ENCODE measurements at places on chromosomes 12 and 14.
A peak's percentile ranks its signal among the peaks of the same experiment; 100 is the strongest.

DNA sequence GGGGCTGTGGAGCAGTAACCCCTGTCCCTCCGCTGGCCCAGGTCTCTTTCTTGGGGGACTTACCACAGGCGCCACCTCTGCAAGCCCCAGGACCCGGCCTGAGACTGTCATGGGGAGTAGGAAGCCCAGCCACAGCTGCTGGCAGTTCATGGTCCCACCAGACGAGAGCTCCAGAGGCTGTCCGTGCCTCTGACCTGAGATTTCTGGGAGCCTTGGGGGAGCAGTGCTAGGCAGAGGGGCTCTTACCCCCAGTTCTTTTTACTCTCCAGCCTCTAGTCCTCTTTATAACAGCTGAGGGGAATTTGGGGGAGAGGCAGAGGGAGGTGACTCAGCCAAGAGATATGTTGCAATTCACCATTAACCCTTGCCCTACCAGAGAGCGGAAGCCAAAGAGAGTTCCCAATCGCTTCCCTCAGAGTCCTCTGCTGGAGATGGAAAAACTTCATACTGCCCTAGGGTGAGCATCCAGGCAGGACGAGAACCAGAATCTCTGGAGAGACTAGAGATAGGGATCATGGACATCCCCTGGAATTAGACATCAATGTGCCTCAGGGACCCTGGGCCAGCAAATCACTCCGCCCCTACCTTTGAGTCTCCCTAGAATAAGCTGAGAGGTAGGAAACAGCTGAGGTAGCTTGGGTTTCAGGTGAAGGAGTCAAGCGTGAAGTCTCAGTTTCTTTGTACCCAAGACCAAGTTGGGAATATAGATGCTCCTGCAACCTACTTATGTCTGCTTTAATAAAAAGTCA, at the start of gene MMP19:
MMP19 (minus strand) TSS at position 256 of the 749 bp plus-strand sequence; CDS start at position 150, 106 bp downstream.
- DNase-seq: peak; percentile 84

DNA sequence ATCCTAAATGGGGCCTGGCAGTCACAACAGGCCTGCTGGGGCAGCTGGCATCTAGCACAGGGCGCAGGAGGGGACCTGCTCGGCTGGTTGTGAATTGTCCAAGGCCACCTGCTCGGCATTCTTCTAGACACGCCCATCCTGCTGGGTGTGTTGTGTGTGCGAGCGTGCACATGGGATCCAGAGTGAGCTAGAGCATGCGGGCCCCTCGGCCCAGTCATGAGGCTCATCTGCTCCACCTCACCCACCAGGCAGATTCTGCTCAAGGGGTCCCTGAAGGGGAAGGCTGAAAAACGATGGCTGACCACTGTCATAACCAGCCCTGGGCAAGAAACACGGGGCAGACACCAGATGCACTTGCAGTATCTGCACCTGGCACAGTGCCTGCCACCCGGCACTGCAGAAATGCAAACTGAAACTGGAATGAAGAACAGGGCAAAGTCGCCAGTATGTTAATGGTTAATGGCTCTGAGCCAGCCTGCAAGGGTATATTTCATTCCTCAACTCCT, 31.8 kb downstream of the MAX start:
- no peak for DNase-seq

- DNase-seq: peak; percentile 42
Measured at GRCh38 chr12:42213954-42214426, 24.1 kb downstream of the YAF2 start.

DNA sequence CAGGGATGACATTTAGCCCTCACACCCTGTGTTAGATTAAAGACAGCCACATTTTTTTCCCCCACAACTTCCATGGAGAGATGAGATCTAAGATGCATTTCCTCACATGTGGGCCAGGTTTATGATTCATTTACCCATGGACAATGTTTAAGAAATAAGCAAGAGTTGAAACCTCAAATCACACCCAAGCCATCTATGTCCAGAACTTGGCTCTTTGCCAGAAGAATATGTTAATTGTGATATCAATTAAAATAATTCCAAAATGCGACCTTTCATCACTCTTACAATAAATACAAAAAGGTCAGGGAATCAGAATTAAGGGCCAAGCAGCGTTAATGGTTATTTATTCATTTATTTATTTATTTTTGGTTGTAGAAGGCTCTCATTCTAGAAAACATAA, 1376.9 kb upstream of the TMEM132C start:
- DNase-seq: no peak

DNA sequence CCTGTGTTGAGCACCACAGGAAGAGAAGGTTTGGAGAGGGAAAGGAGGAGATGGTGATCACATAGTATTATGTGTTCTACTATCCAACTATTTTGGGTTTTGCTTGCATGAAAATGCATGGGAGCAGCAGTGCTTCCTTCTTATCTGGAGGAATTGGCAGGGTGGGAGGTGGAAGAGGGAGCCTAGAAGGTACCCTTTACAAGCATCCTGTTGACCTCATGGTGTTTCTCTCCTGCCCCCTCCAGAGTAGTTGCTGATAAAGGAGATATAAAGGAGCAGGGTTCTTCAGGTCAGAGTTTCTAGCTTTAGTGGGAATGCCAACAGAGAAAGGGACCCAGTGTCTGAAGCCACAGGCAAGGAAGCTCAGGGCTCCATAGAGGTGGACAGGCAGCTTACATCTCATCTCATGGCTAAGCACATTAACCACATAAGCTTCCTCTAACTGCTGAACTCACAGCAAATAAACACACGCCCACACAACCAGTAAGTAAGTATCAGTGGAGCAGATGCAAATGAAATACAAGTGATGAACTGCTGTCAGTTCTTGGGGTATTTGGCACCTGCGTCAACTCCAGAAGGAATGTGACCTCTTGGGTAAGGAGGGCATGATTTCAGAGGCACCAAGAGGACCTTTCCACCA, 174.2 kb upstream of the SLC38A2 start:
- DNase-seq: no peak

GRCh38 chr12:101782273-101782731, 43.0 kb upstream of the SYCP3 start:
- DNase-seq: no peak

DNA sequence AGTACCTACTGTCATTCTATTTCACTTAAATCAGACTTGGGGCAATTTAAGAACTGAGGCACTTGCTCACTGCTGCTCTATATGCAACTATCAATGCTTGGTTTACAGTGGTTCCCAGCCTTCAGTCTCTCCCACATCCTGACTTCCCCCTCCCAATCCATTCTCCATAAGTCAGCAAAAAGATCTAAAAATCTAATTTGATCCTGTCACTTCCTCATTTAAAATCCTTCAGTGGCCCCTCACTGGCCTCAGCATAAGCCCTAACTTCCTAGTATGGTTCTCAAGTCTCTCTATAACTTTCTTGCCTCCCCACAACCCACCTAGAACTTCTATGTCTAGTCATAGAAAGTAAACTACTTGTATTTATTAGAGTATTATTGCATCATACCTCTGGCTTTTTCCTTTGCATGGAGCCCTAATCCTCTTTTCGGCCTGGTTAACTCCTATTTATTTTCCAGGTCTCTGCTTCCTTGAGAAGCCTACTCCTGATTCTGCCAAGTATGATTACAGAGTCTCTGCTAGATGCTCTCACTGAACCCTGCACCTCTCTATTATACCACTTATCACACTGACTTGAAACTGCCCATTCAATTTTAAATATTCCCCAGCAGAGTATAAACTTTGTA, 130.6 kb downstream of the RALGAPA1 start:
- no peak for DNase-seq

GRCh38 chr12:47808050-47808449, 11.7 kb downstream of the HDAC7 start:
- no peak for DNase-seq

GRCh38 chr14:104532191-104532555, 47.4 kb upstream of the C14orf180 start:
- DNase-seq: no peak

GRCh38 chr12:57554897-57555296, 5.1 kb downstream of the KIF5A start:
- no peak for DNase-seq

- DNase-seq: peak; percentile 71
Measured at GRCh38 chr12:104357421-104357952, 53.9 kb downstream of the EID3 start.

DNA sequence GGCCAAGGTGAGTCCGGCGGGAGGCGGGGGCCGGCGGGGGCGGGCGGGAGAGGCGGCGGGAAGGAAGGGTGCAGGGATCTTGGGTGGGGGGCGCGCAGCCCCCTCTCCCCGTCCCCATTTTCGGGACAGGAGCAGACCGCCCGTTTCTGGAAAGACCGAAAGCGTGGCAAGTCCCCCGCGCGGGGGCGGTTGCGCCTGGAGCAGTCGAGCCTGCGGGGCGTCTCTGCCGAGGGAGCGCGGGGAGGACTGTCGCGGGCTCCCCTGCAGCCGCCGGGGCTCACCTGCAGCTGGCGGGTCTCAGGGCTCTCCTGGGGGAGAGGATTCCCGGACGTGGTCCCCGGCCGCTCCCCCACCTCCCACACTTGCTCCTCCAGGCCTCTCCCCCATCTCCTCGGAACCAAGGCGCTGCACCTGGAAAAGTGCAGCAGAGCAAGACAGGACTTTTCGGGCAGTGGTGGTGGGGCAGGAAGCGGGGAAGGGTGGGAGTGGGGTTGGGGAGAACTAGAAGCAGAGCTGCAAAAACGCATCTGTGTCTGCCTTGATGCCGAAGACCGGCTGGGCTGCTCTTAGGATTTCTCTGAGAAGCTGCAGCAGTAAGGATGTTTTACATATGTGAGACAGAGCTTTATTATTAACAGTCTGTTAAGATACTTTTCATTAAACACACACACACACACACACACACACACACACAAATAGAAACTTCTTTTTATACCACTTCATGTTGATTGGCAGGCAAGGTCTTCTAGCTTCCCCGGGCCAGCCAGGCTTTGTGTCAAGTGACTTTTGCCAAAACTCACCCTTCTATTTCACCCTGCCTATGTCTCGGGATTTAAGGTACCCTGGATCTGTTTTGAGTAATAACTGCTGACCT, 677 bp downstream of the C12orf75 start:
- no peak for DNase-seq

- DNase-seq: no peak
Measured at GRCh38 chr14:96626916-96627315, 124.7 kb downstream of the PAPOLA start.

DNA sequence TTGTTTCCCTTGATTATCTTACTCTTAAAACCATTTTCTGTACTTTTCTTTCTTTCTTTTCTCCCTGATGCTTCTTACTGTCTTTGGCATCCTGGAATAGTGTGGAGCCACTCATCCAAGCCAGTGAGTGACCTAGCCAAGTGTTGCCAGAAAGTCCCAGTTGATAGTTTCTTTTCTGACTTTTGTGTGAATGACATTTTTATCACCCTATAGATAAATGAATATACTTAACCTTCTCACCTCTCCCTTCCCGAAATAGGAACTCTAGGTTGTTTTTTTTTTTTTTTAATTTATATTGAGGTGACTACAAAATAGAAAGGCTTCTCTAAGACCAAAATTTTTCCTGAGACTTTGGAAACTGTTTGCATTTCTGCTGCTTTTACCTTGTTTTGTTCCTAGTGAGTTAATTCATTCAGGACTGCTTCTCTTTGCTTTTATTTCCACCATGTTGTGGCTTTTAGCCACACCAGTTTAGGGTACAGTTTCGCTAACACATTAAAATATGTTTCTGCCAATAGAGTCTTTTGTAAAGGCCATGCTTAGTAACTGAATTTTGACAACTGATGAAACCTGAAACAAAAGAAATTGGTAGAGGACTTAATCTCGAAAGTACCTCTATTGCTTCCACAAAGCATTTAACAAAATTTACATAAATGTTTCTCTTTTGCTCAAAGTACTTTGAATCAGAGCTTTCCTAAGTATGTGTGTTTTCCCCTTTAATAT, 194.6 kb downstream of the ERC1 start:
- DNase-seq: no peak

- no peak for DNase-seq
Measured at GRCh38 chr12:65634061-65634460, 190.2 kb upstream of the HMGA2 start.

DNA sequence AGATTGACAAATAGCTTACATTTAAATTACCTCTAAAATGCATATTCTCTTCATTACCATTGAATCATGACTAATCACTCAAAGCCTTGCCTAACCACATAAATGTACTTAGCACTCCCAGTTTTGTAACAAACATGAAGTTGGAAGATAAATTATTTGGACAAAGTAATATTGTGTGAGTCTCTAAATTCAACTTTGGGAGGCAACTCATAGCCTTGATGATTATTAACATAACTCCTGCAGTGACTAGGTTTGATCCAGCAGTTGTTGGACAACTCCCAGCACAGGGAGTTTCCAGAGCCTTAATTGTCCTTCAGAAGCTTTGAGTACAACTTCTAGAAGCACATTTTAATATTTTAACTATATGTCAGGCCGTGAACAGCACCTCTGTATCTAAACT, 153.4 kb upstream of the PDZRN4 start:
- DNase-seq: no peak

- peak; percentile 22 for DNase-seq
Measured at GRCh38 chr14:88829188-88829587, 4.7 kb downstream of the TTC8 start.

DNA sequence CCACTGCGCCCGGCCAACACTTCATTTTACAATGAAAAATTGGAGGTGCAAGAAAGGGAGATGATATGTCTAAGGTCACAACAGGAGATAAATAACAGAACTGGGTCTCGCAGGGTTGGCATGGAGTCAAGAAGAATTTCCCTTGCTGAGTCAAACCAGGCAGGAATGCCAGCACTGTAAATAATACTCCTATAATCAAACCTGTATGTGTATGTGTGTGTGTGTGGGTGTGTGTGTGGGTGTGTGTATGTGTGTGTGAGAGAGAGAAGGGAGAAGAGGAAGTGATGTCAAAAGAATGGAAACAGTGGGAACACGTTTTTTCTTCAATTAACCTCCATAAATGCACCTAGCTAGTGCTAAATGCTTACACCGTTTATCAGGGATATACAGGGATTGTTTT, 70.4 kb downstream of the TMEM116 start:
- DNase-seq: peak; percentile 87

DNA sequence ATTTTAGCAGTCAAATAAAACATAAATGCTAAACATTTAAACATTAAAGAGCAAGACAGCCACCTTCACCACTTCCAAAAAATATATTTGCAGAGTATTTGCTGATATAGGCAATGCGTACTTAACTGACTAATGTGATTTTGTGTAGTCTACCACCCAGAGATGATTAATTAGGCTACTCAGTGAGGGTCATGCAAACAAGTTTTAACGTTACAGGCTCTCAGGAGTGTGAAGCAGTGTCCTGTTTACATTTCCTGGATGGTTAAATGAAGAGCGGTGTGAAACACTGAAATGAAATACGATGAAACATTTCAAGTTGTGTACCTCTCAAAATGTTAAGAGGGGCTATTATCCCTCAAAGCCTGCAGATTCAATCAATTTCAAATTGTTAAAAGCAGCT, 165.8 kb upstream of the LRIG3 start:
- DNase-seq: no peak

GRCh38 chr14:105999361-106000028, 473.1 kb downstream of the TMEM121 start:
- DNase-seq: no peak

- no peak for DNase-seq
Measured at GRCh38 chr12:105357162-105357691, 26.7 kb downstream of the C12orf75 start.
